Stimulated activated CD8-positive, alpha-beta memory T cell treated with anti-CD3 and anti-CD28 coated beads, Interleukin-7, amount 100 ng/mL, for 4 hours (primary cell): ENCODE measurements at places on chromosomes 12 and 14.

DNA sequence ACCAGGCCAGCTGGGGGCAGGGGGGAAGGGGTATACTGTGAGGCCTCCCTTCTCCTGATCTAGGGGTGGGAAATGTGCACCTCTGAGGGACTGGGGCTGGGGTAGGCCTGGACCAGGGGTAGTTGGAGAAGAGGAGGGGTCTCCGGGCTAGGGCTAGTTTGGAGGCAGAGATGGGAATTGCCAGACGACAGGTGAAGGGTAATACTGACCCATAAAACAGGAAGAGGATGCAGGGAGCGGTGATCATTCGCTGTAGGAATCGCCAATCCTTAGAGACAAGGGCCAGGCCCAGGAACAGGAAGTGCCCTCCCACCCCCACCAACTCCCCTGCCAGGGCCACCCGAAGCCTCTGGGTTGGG is 4.4 kb downstream of the SLC22A17 start:
- no peak for DNase-seq

DNA sequence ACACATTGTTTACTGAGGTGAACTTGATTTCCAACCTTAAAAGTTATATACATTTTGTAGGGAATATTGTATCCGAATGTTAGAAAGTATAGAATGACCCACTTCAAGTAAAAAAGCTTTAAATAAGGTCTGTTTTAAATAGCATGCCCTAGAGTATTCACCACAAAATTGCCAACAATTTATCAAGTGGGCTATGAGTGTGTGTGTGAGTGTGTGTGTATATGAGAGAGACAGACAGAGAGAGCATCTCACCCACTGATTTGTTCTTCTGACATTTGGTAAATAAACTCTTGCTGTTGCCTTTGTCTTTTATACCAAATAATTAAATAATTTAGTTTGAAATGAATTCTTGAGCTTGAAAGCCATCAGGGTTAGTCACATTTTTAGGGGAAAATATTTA is 29.8 kb upstream of the RAP1B start:
- DNase-seq: no peak

- no peak for DNase-seq
Measured at GRCh38 chr12:98048326-98048725, 467.1 kb upstream of the TMPO start.

DNA sequence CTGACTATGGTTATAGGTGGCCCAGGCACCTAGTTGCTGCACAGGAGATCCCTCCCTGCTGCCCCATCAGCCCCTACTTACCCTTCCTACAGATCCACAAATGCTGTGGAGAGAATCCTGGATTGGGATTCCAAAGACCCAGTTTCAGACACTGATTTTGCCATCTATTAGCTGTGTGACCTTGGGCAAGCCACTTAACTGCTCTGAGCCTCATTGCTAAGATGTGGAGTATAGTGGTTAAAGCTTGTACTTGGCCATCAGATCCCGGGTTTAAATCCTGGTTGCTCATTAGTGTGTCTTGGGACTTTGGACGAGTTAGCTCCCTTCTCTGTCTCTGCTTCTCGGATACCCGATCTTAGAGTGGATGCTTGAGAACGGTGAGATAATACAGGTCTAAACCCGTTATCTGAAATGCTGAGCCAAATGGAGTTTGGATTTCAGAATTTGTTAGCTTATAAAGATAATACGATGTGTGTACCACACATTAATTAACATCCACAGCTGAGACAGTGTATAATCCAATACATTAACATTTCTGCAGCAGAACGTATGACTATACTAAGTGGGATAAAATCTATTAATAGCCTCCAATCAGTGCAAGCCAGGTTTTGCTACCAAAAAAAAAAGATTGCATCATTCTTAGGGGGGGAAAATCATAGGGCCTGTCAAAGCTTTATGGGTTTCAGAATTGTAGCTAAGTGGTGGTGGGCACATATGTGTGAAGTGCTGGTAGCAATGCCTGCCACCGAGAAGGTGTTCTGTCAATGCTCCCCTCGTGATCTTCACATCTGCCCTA is 16.0 kb downstream of the PROX2 start:
- DNase-seq: no peak

DNA sequence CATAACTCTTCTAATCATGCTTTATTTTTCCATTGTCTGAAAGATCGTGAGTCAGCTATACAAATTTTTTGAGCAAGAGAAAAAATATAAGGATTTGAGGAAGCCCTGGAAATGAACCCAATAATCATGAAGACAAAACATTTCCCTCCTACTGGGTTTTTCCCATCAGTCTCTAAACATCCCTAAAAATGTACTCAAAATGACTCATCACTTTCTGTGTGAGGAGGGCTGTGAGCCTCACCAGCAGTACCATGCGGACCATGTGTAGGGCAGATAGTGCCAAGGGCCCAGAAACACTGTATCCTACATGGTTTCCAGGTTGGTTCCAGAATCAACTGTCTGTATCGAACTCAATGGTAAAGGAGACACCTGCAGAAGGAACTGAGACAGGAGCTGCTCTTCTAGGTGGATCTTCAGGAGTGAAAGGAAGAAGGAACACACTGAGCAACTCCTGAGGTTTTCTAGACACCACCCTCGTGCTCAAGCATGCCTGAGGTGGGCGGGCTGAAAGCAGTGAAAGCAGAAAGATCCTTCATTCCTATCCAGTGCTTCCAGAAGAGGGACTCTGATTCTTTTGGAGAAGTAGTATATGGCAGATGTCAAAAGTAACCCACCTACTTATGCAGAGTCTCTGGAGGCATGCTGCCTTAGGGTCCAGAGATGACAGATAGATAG is 48.6 kb upstream of the RHOJ start:
- no peak for DNase-seq

- DNase-seq: no peak
Measured at GRCh38 chr14:36553656-36554260, 28.7 kb downstream of the NKX2-8 start.

DNA sequence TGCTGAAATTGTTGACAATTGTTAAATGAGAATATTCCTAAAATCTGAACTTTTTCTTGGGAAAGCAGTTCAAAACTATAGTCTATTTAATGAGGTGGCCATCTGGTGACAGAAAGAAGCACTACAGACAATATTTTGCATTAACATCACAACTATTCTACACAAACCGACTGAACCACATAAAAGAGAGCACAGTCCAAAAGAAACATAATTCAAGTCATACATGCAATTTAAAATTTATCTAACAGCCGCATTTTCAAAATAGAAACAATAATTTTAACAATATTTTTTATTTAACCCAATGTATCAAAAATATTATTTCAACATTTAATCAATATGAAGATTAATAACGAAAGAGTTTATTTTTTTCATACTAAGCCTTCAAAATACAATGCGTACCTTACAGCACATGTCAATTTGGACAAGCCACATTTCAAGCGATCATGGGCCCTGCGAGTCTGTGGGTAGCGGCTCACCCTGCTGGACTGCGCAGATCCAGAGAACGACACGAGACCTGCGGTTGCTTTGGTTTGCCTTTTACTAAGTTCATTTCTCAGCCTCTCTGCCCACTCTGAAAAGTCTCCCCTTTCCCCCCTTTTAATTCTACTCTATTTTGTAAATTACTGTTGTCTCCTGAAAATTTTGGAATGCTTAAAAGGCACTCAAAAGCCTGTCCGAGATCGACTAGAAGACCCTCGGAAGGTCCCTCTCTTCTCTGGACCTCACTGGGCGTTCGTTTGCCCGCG is 947 bp upstream of the LRRC9 start:
- no peak for DNase-seq

DNA sequence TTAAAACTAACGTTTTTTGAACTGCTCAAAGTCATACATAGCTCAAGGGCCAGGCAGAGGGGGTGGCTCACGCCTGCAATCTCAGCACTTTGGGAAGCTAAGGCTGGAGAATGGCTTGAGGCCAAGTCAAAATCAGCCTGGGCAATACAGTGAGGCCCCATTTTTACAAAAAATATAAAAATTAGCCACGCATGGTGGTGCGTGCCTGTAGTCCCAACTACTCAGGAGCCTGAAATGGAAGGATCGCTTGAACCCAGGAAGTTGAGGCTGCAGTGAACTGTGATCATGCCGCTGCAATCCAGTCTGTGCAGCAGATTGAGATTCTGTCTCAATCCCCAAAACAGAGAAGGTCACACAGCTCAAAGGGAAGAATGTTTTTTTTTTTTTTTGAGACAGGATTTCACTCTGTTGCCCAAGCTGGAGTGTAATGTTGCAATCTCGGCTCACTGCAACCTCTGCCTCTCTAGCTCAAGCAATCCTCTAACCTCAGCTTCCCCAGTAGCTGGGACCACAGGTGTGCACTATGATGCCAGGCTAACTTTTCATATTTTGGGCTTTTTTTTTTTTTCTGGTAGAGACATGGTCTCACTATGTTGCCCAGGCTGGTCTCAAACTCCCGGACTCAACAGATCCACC is 2.9 kb downstream of the RBM23 start:
- DNase-seq: no peak

- DNase-seq: no peak
Measured at GRCh38 chr12:7373226-7373625, 69.4 kb downstream of the ACSM4 start.

DNA sequence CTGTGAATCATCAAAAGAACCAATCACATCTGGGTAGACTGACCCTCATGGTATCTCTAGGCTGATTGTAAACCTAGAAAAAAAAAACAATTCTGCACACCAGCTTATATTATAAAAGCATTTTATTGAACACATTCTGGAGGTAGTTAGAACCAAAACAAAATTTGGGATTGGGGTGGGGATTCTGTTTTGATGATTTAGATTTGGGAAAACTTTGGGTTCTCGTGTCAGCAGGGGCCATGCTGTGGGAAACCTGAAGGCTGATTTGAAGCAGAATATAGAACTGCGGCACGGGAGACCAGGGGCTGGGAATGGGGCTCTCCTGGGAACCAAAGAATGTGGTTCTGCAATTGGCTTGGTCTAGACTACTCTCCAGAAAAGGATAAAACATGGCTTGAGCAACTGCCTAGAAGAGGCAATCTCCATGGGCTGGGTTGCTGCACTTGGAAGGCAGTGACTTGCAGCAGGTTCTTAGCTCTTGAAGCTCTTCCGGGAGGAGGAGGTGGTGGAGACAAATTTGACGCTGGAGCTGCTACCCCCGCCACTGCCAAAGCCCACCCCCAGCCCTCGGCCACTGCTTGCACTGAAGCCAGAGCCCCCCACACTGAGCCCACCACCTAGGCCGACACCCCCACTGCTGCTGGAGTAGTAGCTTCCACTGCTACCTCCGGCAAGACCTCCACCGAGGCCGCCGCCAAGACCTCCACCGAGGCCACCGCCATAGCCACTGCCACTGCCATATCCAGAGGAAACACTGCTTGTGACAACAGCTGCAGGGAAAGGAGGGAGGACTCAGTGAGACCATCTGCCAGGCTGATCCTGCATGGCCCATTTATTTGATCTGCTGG is 5.5 kb downstream of the KRT5 start:
- DNase-seq: no peak

DNA sequence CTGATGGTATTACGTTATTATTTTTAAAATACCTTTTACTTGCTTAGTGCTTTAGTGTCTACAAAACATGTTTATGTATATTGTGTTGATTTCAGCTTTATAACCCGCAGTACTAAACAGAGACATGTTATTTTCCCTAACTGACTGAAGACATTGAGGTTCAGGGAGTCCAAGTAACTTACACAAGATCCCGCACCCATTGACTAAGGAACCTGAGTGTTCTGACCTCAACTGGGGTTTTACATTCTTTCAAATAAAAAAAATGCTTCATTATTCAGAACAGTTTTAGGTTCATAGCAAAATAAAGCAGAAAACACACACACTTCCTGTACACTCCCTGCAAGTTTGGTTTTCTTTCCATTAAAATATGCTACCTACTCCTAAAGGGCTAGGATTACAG is 60.4 kb upstream of the METAP2 start:
- DNase-seq: no peak

- DNase-seq: no peak
Measured at GRCh38 chr14:21070083-21070609, at the start of gene ARHGEF40. Gene ARHGEF40, plus strand, starts transcription at chr14:21070304. Its CDS starts 93 bp downstream, at chr14:21070397.

DNA sequence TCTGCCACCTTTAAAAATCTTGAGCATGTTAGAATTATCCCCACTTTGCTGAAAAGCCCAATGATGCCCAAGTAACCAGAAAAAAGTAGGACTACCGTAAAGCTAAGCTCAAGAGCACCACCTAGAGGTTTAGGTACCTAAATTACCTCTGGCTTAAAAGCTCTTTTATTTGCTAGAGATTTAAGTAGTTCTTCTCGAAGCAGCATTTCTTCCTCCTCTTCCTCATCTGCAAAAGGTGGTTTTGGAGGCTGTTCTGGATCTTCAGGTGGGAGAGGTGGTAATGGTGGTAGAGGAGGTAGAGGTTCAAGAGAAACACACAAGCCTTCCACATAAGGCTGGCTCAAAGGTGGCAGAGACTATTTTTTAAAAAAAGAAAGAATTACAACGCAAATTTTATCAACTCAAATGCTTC is 26.9 kb downstream of the ZFC3H1 start:
- DNase-seq: no peak

- no peak for DNase-seq
Measured at GRCh38 chr14:38559711-38560110, 303.8 kb upstream of the CLEC14A start.

DNA sequence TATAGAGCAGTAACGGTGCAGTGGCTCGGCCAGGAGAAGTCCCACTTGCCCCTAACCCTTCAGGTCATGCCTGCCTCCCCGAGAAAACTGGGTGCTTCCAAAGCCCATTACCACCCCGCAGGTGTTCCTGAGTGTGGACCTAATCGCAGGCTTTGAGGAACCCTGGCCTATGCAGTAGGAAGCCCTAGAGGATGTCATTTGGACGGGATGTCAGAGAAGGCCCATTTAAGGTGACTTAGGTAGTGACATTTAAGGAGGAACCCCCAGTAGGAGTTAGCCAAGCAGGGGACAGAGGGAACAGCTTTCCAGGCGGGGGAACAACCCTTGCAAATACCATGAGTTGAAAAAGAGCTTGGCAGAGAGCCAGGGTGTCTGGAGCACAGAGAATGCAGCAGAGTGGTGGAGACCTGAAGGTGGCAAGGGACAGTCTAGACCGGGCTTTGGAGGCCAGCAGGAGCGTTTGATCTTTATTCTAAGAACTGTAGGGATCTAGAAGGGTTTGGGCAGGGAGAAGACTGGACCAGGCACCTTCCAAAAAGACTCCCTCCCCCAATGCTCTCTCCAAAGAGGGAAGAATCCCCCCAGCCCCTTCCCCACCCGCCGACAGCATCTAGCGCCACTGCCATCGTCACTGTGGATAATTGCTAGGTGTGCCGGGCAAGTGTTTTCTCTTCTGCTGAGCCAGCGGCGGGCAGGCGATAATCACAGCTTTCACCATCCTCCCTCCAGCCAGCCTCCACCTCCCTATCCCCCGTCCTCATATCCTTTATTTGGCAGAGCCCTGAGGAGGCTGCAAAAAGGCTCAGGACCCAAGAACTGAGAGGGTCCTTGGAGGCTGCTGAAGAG is 33.3 kb upstream of the BEGAIN start:
- no peak for DNase-seq

DNA sequence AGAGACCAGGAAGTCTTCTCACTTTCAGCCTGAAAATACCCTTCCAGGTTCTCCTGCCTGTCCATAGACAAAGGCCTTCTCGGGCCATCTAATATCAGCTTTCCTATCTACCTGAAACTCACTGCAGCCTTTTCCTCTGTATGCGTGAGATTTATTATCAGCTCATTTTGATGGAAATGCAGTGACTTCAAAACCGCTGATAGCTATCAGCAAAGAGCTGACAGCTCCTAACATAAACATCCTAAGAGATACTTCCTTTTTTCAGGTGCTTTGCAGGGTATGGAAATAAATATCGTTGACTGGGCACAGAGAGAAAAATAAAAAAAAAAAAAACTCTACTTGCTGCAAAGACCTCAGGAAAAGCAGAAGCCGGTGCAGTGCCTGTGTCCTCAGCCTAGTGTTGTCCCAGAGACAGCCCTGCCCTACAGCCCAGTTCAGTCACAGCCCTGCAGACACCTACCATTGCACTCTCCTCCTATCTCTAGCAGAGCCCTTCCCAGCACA is 215.0 kb upstream of the EGLN3 start:
- no peak for DNase-seq
